ENCODE measurements at places on chromosomes 12 and 14.

GRCh38 chr12:93158065-93158843 is 219.5 kb upstream of the NUDT4 start:
- DNase-seq: no peak

DNA sequence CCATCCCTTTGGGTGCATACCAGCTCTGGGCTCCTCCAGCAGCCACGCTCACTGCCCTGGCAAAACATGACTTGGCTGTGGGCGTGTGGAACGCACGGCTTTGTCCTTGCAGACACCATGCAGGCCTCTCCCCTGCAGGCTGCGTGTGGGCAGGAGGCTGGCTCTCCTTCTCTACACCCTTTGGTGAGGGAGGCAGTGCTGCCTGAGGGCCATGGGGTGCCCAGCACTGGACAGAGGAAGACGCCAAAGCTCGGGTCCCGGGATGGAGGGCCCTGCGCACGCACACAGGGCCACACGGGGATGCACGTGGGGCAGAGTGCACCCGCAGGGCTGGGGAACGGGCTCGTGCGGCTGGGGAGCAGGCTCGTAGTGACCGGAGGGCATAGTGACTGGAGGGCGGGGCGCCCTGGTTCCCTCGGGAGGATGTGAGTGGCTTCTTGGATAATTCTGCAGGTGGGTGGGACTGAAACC is 89.7 kb downstream of the ADGRD1 start:
- no peak for DNase-seq

GRCh38 chr12:69527506-69528272 is 57.5 kb downstream of the FRS2 start:
- no peak for DNase-seq

DNA sequence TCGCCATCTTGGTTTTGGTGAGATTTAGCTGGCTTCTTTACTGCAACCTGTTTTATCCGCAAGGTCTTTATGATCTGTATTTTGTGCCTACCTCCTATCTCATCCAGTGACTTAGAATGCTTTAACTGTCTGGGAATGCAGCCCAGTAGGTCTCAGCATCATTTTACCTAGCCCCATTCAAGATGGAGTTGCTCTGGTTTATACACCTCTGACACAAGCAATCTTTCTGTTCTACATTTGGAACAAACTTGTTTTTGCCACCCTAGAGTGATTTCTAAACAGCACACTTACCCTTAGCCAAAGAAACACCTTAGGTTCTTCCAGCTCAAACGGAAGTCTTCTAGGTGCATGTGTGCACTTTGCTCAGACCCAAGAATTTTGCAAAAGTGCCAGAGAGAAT is 122.3 kb downstream of the CCDC60 start:
- DNase-seq: no peak

- DNase-seq: no peak
Measured at GRCh38 chr14:70622111-70622712, 19.5 kb upstream of the TTC9 start.

GRCh38 chr12:20602641-20603391 is 92.3 kb upstream of the SLCO1C1 start:
- DNase-seq: no peak

DNA sequence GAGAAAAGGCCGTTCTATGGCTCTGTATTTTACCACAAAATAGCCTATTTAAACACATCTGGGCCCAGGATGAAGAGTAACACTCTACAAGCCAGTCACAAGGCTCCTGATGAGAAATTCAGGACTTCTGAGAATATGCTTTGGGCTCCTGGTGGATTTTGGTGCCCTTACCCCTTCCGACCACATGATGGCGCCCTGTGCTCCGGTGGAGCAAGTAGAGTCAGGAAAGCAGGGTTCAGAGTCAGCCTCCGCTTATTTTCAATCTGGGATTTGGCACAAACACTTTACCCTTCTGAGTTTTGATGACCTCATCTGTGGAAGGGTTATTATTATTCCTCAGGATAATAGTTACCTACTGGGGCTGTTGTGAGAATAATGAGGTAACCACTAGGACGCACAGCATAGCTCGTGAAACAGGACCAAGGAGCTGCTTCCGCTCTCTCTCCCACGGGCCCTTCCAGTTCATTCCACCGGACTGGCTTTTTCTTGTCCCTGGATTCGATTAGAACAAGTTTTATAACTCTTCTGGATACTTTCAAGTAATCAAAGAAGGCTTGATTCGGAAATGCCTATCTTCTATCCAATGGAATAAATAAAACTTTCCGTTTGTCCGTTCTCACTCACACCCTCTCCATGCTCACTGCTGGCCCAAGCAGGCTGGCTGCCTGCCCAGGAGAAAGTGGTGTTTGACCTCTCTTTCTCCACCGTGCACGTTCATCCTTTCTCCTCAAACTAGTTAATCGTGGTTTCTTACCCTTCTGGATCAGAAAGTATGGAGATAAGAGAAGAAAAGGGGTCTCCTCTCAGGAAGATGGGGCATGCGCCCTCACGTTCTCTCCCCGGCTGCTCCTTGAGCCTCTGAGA is 104.6 kb downstream of the GALC start:
- peak; percentile 27 for DNase-seq

DNA sequence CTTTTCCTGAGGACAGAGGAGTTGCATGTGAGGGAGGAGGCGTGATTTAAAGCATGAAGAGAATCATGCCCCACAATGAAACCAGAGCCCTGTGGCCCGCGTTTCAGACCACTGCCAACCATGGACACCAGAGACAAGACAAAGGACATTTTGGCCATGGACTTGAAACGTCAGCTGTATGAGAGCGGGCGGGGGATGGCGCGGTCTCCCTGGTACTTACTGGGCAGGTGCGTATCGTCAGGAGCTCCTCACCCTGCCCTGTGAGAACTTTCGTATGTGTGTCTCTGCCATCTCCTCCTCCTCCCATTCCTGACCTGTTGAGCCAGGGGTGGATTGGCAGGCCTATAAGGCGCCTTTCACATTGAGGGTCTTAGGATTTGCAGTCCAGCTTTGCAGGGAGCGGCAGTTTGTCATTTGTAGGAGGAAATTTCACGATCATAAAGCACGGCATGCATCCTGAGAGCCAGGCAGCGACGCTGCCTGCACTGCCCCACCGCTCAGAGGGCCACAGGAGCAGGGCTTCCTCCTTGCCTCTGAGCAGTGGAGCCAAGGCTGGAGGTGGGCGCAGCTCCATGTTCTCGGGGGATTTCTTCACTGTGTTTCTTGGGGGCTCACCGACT is 22.2 kb downstream of the SFSWAP start:
- no peak for DNase-seq

DNA sequence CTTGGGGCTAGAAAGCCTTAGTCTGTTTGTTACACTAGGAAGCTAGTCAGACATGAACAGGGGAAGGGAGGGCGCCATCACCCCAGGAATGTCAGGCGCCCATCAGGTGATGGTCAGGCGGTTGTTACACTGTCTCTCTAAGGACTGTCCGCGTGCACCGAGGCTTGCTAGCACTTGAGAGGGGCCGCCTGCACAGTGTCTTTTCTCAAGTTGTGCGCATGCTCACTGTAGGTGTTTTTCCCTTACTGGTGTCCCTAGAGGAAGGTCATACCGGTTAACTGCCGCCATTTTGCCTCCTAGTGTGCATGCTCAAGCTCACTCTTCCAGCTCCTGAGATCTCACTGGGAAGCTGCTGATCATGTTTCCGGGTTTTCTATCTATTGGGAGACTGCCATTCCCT is 855.0 kb upstream of the TMEM132C start:
- DNase-seq: no peak

DNA sequence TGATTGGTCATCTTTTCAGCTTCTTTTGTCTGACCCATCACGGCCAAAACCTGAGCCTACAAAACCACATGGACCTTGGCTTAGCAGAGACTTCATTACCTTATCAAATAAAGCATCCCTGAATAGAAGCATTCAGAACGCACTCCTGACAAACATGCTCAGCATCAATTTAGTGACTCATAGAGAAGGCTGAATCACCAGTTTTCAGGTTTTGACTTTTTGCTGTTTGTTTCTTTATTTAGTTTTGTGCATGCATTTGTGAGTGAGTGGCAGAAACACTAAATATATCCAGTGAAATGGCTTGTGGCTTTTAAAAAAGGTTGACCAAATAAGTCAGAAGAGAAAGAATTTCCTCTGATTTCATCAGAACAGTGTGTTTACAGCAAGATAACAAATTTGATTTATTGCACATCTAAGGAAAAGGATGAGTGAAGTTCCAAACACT is 19.0 kb upstream of the OVCH1 start:
- DNase-seq: no peak

- DNase-seq: no peak
Measured at GRCh38 chr14:97718886-97719442, 921.8 kb downstream of the VRK1 start.

DNA sequence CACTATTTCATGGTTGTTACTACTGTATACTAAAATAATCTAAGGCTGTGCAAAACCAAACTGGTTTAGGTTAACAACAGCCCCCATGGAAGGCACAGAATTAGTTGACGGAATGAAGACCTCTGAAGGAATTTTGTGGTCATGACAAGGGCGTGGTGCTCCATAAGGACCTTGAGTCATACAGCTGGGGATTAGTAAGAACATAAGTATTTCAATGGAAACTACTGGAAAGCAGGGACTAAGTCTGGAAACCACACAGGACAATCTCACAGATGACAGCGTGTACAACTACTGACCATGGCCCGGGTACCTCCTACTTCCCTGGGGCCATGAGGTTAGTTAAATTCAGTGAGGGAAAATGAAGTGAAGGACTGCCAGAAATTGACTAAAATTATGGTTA is 98.5 kb upstream of the PLEKHA5 start:
- no peak for DNase-seq

- DNase-seq: no peak
Measured at GRCh38 chr12:5044420-5045295, 979 bp downstream of the KCNA5 start.

DNA sequence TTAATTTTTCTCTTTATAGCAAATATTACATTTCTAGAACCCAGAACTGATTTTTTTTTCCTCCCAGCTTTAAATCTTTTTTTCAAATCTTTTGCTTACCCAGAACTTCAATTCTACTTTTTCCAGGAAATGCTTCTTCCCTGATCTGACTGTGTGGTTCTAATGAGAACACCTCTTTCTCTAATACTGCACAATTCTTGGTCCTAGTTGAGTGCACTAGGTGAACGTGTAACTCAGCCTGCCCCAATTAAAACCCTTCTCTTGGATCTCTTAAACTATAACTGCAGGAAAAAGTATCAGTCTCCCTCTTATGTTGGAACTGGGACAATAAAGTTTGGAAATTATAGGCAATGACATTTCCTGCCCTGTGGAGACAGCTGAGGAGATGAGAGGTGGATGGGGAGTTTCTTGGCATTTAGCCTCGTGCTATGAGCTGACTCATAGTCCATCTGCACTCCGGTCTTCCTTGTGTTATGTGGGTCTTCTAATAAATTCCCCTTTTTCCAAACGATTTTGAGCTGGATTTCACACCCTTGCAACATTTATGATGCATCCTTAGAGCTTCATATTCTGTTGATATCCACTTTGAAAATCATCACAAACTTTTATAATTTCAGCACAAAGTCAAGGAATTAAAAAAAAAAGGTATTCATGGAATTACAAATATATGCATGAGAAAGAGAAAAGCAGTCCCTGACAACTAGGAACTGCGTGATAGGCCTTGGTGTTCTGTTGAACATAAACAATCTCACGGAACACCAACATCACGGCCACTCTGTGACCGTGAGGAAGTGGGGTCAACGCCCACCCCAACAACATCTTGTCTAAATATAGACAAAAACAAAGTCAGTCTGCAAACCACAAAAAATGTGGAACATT is 52.4 kb downstream of the BRMS1L start:
- DNase-seq: no peak

- DNase-seq: no peak
Measured at GRCh38 chr14:95346820-95347219, 27.1 kb upstream of the CLMN start.

GRCh38 chr14:58598028-58598803 is 39.5 kb upstream of the DACT1 start:
- DNase-seq: no peak

- no peak for DNase-seq
Measured at GRCh38 chr14:56185992-56186391, 67.8 kb downstream of the PELI2 start.

GRCh38 chr12:109054520-109054919 is 2.1 kb downstream of the USP30 start:
- no peak for DNase-seq

- no peak for DNase-seq
Measured at GRCh38 chr12:45696049-45696448, 33.5 kb upstream of the ARID2 start.

DNA sequence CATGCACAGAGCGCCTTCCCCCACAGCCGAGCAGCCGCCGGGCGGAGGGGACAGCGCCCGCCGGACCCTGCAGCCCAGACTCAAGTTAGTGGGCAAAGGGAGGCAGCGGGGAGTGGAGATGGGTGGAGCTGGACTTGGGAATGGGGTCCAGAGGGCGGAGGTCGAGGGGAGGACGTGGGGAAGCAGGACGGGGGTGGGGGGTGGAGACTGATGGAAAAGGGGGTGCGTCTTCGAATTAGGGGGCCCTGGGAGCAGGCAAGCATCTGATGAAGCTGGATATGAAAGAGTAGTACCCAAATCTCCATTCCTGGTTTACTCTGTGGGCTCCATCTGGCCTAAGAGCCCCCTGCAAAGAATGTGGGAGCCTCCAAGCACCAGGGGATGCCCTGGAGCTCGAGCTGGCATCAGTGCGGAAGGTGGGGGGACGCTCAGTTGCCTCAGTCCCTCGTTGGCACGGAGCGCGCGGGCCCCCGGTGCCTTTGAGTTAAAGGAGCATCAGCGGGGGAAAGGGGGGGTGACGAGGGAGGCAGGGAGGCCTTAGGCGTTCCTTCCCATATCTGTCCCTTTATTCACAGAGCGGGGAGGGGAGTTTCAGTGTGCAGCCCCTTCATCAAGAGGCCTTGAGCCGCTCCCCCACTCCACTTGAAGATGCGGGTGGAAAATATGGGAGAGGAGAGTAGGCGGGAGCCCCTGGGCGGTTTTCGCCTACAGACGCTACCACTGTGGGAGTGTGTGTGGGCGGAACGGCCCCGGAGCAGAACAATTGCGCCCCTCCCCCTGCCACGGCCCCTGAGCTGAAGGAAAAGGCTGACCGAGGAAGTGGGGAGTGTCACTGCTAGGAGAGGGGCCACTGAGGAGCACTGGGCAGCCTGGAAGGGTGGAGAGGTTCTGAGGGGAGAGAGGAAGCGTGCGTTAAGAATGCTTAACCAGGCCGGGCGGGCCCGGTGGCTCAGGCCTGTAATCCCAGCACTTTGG is 644 bp downstream of the NAB2 start:
- DNase-seq: no peak

- no peak for DNase-seq
Measured at GRCh38 chr12:106915635-106916026, 40.1 kb upstream of the TMEM263 start.

GRCh38 chr12:68154779-68155178 is 4.8 kb downstream of the IFNG start:
- no peak for DNase-seq

- no peak for DNase-seq
Measured at GRCh38 chr12:125194163-125194773, 129.0 kb downstream of the AACS start.

GRCh38 chr12:78820946-78821345 is 43.6 kb upstream of the SYT1 start:
- no peak for DNase-seq

DNA sequence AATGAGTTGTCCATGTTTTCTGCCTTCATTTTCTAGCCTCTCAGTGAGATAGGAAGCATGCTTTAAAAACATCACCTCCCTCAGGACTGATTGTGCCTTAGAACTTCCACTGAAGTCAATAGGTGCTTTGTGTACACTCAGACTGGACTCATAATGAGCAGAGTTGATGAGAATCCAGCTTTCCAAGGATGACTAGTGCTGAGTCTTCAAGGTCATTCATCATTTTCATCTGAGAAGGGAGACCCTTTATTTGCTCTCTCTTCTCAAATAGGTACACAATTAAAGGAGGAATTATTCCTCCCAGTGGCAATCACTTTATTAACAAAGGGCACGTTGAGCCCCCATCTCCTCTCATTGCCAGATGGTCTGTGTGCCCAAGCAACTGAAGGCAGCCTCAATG is 210.9 kb upstream of the PRKD1 start:
- no peak for DNase-seq

All from hematopoietic multipotent progenitor cell treated with erythropoietin and hydrocortisone succinate and interleukin-3 and kit ligand, for 15 days (in vitro differentiated cells).